ENCODE measurements at places on chromosomes 2 and 18.

- no peak for DNase-seq
Observed at GRCh38 chr18:12907258-12907925, 23.4 kb upstream of the PTPN2 start.

GRCh38 chr2:119387381-119388129, 20.8 kb downstream of the DBI start:
- peak; percentile 91 for DNase-seq

GRCh38 chr2:110804915-110805314, 72.5 kb downstream of the ACOXL start:
- peak; percentile 93 for DNase-seq

DNA sequence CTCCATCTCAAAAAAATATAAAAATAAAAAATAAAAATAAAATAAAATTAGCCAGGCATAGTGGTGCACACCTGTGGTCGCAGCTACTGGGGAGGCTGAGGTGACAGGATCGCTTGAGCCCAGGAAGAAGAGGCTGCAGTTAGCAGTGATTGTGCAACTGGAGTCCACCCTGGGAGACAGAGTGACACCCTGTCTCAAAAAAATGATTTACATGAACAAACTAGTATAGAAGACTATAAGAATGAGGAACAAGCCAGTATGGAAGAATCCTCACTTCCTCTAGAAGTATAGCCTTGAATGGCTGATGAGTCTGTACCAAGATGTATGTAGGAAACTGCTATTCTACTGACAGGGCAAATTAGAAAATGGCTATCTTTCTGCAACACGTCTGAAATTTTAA, 10.9 kb downstream of the YES1 start:
- DNase-seq = peak; percentile 26

GRCh38 chr18:48360376-48361021, 48.7 kb downstream of the ZBTB7C start:
- no peak for DNase-seq

DNA sequence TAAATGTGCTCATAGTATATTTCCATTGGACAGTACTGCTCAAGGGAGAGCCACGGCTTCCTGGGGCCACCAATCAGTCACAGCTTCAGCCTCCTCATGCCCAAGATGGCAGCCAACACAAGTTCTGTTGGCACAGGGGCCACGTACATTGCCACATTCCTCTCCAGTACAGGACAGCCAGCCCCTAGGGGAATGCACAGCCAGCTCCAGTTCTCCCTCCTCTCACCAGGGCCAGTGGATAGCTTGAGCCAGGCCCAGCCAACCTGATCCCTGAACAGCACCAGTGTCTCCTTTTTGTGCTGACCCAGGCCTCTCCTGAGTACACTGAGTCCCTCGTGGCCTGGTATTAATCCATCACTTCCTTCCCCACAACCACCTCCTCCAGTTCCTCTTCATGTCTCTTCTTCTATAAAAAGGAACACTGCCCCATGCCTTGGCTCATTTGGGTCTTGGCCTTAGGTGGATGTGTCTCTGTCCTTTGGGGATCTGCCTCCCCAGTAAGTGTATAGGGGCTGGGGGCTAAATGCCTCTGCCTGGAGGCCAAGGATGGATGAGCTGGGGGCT, 168.7 kb downstream of the TNS1 start:
- DNase-seq = peak; percentile 36

DNA sequence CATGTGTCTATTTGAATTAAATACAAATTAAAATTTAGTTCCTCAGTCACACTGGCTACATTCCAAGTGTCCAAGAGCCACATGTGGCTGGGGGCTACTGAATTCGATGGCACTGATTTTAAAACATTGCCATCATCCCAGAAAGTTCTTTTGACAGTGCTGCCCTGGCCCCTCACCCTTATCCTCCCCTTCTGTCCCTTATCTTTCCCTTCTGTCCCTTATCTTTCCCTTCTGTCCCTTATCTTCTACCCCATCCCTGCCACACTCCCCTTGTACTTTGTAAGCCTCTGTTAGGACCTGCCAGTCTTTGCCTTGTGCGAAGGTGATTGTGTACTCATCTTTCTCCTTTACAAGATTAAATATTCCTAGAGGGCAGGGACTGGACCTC, 85.2 kb downstream of the DNMT3A start:
- DNase-seq = no peak

GRCh38 chr2:213980883-213981282, 430.0 kb upstream of the VWC2L start:
- no peak for DNase-seq
